Natural killer cell treated with Interleukin-12 subunit alpha and Interleukin-12 subunit beta and Interleukin-15 and Interleukin-18, amount 100 ng/mL, for 72 hours (primary cell): ENCODE measurements at places on chromosomes 1 and 21.

GRCh38 chr1:94739521-94740061 lies 80.6 kb upstream of the SLC44A3 start:
- DNase-seq = no peak

DNA sequence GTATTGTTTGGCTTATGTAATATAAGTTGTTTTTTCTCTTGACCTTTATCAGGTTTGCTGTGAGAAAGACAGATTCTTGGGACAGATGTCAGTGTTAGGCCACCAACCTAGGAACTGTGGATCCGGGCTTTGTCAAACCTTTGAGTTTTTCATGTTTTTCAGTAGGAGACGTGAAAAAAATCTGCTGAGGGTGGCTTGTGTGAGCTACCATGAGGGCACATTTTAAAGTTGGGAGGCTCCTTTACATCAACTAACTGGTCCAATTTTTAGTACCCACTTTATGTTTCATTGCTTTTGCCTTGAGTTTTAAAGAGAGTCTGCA lies 801 bp downstream of the RPS6KC1 start:
- DNase-seq = no peak

DNA sequence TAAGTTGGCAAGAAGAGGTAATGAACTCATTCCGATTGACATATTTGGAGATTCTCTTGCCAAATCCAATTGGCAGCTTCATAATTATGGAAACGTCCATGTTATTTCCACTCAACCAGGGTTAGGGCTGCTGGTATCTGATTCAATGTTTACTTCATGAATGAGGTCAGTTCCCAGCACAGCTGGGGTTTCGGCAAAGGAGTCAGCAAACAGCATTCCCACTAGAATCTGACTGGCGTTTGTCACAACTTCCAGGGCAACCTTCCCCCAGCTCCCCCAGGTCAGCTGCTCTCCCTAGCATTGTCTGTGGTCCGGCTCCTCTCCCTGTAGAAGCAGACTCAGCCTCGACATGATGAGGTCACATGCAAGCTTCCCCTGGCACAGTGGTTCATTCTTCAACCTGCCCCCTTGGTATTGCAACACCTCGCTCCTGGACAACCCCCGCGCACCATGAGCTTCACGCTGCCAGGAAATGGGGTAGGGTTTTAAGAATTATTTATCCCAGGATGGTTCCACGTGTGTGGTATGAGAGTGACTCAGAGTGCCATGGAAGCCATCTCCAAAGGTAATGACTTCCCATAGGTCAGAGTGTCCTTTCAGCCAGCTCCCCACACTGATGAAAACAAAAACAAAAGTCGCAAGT lies 100.7 kb upstream of the SLC25A33 start:
- no peak for DNase-seq

DNA sequence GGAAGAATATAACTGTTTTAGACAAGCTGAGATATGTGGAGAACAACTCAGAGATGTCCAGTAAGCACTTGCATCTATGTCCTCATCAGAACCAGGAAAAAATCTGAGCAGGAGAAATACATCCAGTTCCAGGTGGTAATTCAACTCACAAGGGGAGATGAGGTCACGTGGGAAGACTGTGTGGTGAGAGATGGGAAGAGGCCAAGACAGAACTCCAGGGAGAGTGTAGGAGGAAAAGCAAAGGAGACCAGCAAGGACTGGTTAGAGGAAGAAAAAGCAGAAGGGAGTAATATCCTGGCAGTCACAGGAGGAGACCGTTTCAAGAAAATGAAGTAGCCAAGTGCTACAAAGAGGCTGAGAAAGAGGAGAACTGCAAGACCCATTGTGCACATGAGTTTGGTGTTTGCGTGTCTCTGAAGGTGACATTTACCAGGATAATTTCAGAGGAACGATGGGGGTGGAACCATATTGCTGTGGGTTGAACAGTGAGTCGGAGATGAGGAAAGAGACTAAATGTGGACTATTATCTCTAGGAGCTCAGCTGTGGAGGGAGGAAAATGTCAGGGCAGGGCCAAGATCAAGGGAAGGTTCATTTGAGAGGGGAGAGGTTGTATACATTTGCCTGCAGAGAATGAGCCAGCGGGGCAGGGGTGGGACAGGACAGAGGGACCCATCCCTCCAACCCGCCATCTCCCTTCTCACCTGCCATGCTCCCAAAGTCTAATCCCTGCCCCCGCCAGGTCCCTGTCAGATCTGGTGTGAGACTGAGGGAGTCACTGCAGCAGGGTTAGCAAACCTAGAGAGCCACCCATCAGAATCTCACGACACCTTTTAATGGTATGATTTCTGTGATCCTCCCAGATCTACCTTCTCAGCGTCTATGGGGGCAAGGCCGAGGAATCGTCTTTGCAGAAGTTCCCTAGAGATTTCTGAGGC lies 24.9 kb downstream of the SUSD4 start:
- no peak for DNase-seq

DNA sequence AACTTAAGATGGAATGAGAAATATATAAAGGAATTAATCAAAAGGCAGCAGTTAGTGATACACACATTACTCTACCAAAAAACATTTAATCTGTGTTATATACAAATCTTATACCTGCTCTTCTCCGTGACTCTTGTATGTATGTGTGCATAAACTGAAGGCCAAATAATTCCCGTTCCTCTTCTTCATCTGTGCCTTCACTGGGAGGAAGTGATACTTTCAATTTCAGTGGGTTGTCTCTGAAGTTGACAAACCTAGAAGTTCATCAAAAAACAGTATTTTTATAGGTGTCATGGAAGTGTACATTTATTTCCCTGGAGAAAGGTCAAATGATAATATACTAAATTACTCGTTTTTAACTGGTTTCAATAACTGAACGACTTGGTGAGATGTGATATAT lies 19.3 kb downstream of the TRMT13 start:
- no peak for DNase-seq

DNA sequence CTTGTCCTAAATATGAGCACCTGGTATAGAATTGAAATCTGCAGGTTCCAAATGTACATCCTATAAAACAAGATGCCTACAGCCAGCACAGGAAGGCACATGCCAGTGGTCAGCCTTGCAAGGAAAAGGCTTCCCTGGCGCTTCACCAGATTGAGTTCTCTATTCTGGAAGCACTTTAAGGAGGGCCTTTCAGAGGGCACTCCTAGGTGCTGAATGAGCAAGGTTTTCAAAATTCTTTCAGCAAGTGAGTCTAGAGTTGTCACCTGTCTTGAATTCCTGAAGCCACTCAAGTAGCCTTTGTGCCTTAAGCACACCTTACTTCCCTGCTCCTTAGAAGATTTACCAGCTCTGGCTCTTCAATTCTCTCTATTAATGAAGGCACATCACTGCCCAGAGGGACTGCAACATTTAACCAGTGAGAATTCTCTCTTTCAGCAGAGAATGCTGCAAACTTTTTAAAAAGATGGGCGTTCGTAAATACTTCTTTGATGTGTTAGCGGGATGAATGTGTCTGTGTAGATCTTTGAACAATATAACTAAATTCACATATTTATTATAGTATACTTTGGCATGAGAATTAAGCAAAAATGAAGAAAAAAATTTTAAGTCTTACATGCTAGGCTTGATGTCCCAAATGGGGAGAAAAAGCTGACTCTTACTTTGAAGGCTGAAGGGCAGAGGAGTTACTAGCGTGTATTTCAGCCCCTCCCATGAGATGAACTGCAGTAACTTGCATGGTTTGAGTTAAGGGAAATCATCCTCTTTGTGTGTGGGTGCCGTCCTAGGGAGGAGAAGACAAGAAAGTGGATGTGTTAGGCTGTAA lies 162.0 kb downstream of the NTPCR start:
- DNase-seq = no peak

GRCh38 chr1:174828264-174828663 lies 171.5 kb upstream of the CACYBP start:
- no peak for DNase-seq
